ENCODE measurements at places on chromosomes 5 and 9.

DNA sequence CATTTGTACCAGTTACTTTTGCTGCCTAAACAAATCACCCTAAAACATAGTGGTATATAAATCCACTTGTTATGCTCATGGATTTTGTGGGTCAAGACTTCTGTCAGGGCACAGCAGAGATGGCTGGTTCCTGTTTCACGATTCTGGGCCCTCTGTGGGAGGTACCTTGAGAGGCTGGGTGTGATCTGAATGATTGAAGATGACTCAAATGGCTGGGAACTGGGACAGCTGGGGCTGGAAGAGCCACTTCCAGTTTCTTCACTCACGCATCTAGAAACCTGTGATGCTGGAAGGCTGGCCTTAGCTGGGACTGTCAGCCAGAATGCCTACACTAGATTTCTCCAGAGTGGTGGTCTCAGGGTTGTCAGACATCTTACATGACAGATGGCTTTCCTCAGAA lies 88.1 kb downstream of the KIF4B start:
- DNase-seq: no peak

DNA sequence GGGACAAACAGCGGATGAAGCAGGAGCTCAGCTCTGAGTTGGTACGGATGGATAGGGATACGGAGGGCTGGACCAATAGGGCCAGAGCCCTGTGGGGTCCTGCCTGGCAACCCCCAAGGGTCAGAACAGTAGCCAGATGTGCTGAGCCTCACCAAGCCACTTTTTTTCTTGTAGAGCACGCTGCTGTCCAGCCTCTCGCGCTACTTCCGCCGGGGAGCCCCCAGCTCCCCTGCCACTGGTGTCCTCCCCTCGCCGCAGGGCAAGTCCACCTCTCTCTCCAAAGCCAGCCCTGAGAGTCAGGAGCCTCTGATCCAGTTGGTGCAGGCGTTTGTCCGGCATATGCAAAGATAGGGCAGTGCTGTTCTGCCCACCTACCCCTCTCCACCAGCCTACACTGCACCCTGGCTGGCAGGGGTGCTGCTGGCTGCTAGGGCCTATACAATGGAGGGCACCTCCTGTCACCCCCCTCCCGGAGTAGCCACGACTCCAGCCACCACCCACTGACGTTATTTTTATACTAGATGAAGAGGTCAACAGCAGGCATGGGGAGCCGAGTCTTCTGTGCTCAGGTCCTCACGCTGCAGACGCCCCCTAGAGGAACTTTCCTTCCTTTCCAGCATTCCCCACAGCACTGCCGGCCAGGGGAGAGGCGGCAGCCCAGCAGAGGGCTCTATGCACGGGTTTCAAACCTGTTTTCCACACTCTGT lies 21.6 kb downstream of the SH3GLB2 start:
- peak; percentile 72 for DNase-seq

- DNase-seq: no peak
Observed at GRCh38 chr9:14260101-14260500, 53.8 kb downstream of the NFIB start.

GRCh38 chr9:6785682-6786081 lies 27.9 kb downstream of the KDM4C start:
- DNase-seq: no peak

DNA sequence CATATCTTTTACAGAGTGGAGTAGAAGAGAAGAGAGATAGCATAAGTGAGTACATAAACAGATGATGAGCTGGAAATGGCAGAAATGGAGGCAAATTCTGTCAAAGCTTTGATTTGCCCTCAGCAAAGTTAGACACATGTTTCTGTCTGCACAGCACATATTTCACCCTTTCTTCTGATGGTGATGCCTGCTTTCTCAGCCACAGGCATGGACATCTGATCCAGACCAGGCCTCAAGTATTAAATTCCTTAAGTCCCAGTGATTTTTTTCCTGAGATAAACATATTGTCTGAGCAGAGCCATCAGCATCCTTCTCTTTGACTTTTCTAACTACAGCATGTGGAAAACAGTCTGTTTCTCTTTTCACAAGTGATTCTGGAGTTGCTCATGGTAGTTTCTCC lies 409.8 kb downstream of the MAN2A1 start:
- no peak for DNase-seq

- no peak for DNase-seq
Observed at GRCh38 chr5:136563489-136563888, 198.1 kb upstream of the TRPC7 start.

DNA sequence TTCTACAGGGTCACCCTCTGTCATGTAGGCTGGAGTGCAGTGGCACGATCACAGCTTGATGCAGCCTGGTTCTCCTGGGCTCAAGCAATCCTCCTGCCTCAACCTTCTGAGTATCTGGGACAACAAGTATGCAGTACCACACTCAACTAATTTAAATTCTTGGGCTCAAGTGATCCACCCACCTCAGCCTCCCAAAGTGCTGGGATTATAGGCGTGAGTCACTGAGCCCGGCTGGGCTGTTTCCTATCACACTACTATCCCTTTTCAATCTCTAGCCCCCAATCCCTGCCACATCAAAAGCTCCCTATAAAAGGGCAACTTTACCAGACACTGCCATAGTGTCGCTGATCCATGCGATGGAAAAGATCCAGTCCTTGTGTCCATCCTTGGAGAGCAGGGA lies 20.4 kb downstream of the DCAF12 start:
- DNase-seq: no peak

DNA sequence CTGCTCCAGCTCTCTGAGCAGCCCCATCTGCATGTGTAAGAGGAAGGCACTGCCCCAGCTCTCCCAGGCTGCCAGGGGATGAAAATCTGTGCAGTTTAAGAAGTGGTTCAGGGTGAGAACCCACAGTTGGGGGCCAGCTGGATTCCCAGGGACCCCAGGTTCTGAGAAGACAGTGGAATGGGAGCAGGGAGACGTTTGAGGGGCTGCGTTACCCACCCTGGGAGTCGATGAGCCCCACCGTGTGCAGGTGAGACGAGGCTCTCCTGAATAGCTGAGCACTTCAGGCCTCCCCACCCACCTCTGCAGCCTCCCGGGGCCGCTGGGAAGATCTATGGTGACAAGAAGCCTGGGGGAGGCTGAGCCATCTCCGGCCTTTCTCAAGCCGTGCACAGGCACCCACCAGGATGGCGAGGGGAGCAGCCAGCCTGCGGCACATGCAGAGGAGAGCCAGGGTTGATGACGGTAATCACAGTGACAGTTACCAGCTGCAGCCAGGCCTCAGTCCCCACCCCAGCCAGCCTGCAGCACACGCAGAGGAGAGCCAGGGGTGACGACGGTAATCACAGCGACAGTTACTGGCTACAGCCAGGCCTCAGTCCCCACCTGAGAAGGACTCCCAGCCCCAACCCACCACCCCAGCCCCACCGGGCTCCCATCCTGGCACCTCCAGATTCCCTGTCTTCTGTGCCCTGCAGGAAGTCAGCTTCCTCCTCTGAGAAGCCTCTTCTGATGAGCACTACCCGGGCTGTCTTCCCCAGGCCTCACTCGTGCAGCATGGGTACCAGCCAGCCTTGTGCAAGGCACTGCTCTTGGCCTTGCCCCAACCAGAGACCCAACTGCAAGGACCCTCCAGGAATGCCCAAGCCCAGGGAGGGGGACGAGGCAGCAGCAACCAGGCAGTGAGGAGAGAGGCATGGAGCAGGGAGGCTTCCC lies 150.8 kb upstream of the PPP1R26 start:
- DNase-seq: no peak

DNA sequence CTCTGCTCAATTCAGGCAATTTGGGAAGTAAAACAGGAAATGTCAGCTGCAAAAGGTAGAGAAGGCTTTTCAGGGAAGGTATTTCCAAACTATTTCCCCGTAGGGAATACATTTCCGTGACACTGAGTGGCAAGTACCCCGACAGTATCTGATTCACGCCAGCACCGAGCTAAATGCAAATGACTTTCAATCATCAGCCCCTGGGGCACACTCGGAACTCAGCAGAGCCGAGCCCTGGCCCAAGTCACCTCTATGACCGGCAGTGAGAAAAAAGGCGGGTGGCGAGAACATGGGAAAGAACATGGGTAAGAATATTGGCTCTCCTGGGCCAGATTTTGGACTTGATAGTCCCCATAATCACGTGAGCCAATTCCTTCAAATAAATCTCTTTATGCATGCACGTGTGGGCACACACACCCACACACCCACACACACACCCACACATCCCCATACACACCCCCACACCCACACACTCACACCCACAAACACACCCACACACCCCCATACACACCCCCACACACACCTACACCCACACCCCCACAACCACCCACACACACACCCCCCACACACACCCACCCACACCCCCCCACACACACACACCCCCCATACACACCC lies 43.0 kb downstream of the COL23A1 start:
- no peak for DNase-seq

- no peak for DNase-seq
Observed at GRCh38 chr9:107932046-107932445, 442.5 kb upstream of the KLF4 start.

GRCh38 chr5:56499901-56500300 lies 266.8 kb upstream of the ANKRD55 start:
- no peak for DNase-seq

GRCh38 chr5:34740389-34740806 lies 84.3 kb downstream of the RAI14 start:
- no peak for DNase-seq

DNA sequence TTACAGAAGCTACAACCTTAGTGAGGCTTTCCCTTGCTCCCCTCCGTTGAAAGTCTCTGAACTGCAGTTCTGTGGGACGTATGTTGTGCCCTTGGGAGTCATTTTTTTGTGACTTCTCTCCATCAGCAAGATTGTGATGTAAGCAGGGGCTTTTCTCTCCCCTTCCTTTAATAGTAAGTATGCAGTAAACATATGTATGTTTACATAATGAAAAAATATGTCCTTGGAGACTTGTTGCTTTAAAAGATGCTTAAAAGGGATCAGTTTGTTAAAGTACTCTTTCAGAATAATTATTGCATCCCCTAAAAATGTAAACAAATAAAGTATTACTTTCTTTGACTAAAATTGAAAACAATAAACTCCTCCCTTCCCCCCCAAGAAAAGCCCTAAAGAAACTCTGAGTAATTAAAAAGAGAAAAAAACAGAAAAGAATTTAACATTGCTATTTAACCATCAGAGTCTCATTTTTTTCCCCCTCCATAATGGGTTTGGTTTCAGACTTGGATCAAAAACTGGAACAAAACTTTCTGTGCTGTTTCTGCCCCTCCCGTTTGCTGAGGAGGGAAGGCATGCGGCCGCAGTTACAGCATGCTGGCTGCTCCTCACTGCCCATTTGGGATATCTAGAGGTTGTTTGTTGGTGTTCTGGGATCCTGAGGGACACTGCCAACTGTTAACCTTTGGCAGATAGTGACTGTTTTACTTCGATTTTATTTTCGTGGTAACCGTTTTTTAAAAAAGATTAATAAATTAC lies 40.2 kb downstream of the TRIO start:
- DNase-seq: no peak

GRCh38 chr9:27599870-27600238 lies 26.6 kb upstream of the C9orf72 start:
- no peak for DNase-seq

- DNase-seq: no peak
Observed at GRCh38 chr9:90803860-90804593, 2.4 kb downstream of the SYK start.

- DNase-seq: peak; percentile 22
Observed at GRCh38 chr9:73162987-73163768, 11.5 kb downstream of the ANXA1 start.

DNA sequence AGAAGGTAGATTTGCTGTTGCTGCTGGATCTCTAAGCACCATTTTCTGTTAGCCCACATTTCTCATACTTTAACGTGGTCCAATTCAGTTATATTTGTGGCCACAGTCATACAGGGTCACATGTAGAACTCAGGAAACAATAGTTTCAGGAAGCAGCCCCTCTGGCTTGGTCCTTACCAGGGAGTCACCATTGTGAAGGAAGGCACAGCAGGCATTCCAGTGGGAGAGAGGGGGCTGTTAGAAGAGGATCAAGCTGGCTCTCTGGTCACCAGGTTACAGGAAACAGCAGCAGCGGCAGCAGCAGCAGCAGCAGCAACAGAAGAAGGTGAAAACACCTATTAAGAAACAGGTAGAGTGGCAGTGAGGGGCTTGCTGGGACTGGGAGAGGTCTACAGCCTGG lies 14.5 kb downstream of the C9orf43 start:
- no peak for DNase-seq

DNA sequence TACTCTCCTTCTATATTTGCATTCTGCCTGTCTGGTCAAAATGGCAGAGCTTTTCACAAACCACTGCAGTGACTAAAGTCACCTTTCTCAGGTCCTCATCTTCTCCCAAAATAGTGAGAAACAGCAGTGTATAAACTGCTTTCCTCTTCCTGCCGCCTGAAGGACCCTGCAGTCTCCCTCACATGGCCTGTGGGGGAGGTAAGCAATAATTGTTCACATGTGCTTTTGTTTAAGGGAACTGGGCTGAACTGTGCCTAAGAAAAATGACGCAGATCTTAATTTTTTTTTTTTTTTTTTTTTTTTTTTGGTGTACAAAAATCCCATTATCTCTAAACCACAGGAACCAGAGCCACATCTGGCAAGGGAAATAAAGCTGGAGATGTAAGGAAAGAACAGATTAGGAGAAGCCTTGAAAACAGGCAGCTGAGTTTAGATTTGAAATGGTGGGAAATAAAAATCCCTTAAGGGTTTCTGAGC lies 131.7 kb upstream of the VLDLR start:
- DNase-seq: no peak

- no peak for DNase-seq
Observed at GRCh38 chr5:35488055-35488454, 129.6 kb upstream of the SPEF2 start.

DNA sequence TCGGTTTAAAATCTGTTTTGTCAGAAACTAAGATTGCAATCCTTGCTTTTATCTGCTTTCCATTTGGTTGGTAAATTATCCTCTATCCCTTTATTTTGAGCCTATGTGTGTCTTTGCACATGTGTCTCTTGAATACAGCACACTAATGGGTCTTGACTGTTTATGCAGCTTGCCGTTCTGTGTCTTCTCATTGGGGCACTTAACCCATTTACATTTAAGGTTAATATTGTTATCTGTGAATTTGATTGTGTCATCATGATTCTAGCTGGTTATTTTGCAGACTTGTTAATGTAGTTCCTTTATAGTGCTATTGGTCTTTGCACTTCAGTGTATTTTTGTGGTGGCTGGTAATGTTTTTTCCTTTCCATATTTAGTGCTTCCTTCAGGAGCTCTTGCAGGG lies 36.3 kb upstream of the SMIM15 start:
- no peak for DNase-seq

DNA sequence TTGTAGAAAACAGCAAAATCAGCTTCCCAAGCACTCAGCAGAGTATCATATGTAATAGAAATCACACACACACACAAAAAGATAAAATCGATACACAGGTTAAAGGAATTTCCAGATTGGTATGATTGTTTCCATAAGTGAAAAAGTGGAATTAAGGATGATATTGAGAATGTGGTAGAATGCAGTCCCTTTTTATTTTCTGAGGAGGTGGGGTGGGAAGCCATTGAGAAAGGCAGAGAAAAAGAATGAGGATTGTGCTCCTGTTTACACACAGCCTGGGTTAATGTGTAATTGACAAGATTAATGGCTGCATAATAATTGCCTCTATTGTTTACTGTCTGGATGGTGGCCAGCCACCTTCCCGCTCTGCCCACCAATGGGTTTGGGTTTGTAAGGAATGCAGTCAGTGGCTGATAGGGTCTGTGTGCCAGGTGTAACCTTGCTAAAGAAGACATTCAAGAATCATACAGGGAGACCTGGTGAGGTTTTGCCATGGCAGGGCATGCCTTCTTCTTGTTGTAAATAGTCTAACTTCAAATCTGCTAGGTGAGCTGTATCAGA lies 177.2 kb upstream of the MAP3K1 start:
- DNase-seq: no peak

Measured in GM12865 (cell line).